ENCODE measurements at places on chromosomes 6 and 20. TPM values are rescaled to one million over a fixed set of nuclear protein-coding genes. Genes with fewer than 3 reads are reported as not detected.

- H3K27ac ChIP-seq = no peak overlapping the region
- no peak overlapping the region for H3K4me3 ChIP-seq
- H3K27me3 ChIP-seq = no peaks in the 10 kb centered on the region
- no peak for DNase-seq
- no peaks in the 10 kb centered on the region for H3K36me3 ChIP-seq
These were observed 48.3 kb downstream of the TXLNB start for GRCh38 chr6:139243536-139243935.

- H3K27ac ChIP-seq = no peak overlapping the region
- no peaks in the 10 kb centered on the region for H3K36me3 ChIP-seq
- no peaks in the 10 kb centered on the region for H3K4me1 ChIP-seq
- H3K27me3 ChIP-seq = no peaks in the 10 kb centered on the region
These were observed 28.6 kb downstream of the CST8 start for GRCh38 chr20:23519556-23519955.

- H3K27ac ChIP-seq = no peak overlapping the region
- no peaks in the 10 kb centered on the region for H3K27me3 ChIP-seq
- DNase-seq = no peak
- peaks cover 24% of the 10 kb centered on the region for H3K36me3 ChIP-seq
- no peak overlapping the region for H3K4me3 ChIP-seq
These were observed 24.0 kb downstream of the SNX3 start for GRCh38 chr6:108236791-108237190.

DNA sequence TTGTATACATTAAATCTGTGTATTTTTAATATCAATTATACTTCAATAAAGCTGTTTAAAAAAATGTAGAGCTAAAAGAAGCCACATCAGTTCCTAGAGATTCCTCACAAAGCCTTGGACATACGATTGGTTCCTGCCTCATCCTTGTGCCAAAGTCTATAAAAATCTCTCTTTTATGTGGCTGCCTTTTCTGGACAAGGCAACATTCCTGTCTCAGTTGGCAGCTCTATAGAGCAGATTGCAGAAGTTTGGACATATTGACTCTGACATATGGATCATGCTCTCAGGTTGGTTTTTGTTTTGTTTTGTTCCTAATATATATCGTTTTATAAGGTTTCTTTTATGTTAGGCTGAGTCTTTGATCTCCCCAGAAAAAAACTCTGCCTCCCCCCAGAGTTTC is 148.9 kb downstream of the MAFB start:
- peaks cover 19% of the 10 kb centered on the region for H3K4me1 ChIP-seq
- H3K27me3 ChIP-seq = no peaks in the 10 kb centered on the region
- no peak overlapping the region for H3K27ac ChIP-seq
- no peak overlapping the region for H3K4me3 ChIP-seq

The MEP1A gene
- not detected for total RNA-seq

The FHL5 gene
- total RNA-seq = not detected

DNA sequence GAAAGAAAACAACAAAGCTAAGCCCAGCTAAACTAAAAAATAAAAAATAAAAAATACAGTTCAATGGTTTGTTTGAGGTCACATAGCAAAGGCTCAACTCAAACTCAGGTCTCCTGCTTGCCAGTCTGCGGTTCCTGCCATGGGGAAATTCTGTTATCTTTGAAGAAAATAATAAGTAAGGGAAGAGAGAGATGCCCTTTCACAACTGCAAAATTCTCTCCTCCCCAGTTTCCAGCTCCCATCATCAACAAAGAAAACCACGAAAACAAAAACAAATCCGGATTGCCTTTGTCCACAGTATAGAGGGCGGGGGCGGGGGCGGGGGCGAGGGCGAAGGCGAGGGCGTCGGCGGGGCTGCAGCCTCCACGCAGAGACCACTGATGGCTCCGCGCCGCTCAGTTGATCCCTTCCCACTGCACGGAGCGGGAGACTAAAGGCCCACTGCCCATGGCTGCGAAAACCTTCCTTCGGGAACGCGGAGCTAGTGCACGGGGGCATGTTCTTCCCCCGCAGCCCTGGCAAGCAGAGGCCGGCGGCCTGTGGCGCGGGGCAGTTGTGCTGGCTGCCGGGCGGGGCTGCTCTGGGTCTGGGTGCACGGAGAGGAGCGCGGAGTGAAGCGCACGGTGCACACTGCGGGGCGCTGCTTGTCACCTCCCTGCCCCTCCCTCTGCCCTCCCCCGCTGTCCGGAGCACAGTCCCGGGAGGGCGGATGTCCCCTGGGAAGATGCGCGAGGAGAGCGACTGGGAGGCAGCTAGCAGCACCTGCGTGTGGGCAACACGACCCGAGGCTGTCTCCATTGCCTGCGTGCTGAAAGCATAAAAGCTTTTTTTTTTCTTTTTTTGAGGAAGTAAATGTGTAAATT is 54.1 kb upstream of the TPD52L1 start:
- peaks cover 37% of the 10 kb centered on the region for H3K4me1 ChIP-seq
- peak overlapping the region; percentile 14 for H3K27ac ChIP-seq
- H3K4me3 ChIP-seq = peak overlapping the region; percentile 69
- H3K27me3 ChIP-seq = no peaks in the 10 kb centered on the region
- DNase-seq = peak; percentile 59

The COX4I2 gene
- total RNA-seq = not detected

The MACROD2 gene
- total RNA-seq = 2.3 TPM

The OR2J2 gene
- total RNA-seq = not detected

The MRPS18B gene
- 127 TPM for total RNA-seq

- no peaks in the 10 kb centered on the region for H3K27me3 ChIP-seq
- no peak overlapping the region for H3K4me3 ChIP-seq
- H3K36me3 ChIP-seq = no peaks in the 10 kb centered on the region
- no peak for DNase-seq
- H3K4me1 ChIP-seq = peaks cover 8% of the 10 kb centered on the region
These were observed 155.5 kb downstream of the ESR1 start for GRCh38 chr6:151963001-151963400.

The SPATS1 gene
- total RNA-seq = not detected

GRCh38 chr6:150099953-150100352 is 31.0 kb upstream of the ULBP3 start:
- no peak overlapping the region for H3K4me3 ChIP-seq
- no peaks in the 10 kb centered on the region for H3K4me1 ChIP-seq
- no peaks in the 10 kb centered on the region for H3K36me3 ChIP-seq
- peaks cover 11% of the 10 kb centered on the region for H3K27me3 ChIP-seq
- no peak for DNase-seq

DNA sequence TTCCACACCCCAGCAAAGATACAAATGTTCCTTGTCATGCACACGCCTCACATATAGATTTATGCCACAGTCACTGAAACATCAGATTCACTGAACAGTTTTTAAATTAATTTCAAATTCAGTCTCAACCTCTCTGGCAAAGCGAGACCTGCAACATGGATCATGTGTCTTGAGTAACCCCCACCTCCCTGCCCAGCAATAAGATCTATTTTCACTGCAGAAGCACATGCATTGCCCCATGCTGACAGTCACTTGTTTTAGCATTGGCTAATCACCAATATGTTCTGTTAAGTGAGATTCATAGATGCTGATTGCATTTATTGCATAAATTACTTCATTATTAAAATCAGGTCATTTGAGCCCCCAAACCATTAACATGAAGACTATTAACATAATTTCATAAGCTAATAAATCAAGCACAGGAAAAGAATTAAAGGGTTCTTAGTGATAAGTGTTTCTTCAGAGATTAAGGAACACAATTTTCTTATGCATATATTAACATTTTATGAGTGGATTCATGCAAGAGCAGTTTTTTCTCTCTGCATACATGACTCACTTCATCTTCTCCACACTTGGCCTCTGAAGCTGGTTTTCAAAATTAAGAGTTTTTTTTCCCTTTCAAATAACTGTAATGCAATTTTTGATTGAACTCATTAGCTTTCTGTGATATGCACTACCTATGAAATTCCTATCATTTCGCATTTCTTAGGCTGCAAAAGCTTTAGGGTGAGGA is 173.2 kb upstream of the SOX4 start:
- no peaks in the 10 kb centered on the region for H3K4me1 ChIP-seq
- DNase-seq = no peak

DNA sequence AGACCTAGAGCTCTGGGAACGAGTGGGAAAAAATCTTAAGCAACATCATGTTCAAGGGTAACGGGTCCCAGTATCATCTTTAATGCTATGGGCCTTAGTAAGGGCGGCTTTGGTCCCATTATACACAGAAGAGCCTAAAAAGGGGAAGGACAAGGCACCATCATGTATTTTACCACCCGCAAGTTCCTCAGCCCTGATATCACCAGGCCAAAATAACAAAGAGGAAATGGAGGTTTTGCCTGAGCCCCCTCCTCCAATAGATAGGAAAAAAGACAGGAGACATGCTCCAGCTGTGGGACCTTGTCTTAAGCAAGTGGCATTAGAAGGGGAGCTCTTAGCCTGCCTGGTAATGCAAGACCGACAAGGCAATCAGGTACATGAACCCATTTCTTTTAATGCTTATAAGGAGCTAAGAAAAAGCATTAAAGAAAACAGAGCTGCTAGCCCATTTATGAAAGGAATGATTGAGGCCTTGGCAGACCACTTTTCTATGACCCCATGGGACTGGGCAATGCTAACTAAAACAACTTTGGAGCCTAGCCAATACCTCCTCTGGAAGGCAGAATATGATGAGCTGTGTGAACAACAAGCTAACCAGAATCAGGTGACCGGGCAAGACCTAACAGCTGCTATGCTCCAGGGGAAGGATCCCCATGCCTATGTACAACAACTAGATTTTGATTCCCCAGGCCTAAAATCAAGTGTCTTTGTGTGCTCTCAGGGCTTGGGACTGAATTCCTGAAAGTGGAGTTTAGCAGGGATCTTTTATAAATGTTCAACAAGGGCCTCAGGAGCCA is 23.2 kb downstream of the HLA-DPA1 start:
- no peaks in the 10 kb centered on the region for H3K36me3 ChIP-seq
- no peaks in the 10 kb centered on the region for H3K4me1 ChIP-seq
- no peak overlapping the region for H3K4me3 ChIP-seq
- no peak for DNase-seq
- no peak overlapping the region for H3K27ac ChIP-seq

The PRKN gene
- 6.0 TPM for total RNA-seq

- DNase-seq = no peak
- H3K27ac ChIP-seq = peak overlapping the region; percentile 86
- H3K4me3 ChIP-seq = no peak overlapping the region
- H3K36me3 ChIP-seq = no peaks in the 10 kb centered on the region
These were observed 113.4 kb downstream of the PSMB1 start for GRCh38 chr6:170439366-170440361.

DNA sequence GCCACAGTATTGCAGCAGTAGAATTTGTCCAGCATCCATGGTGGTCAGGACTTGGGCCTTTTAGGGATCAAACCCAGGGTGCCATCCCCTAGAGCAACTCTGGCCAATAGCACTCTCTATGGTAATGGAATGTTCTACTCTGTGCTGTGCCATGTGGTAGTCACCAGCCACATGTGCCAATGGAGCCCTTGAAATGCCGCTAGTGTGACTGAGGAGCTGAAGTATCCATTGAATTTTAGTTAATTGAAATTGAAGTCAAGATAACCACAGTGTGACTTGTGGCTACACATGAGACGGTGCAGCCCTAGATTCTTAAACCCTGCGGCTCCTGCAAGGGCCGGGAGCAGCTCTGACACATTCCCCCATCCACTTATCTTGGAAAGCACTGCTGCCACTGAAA is 54.6 kb downstream of the SLC2A10 start:
- no peak overlapping the region for H3K27ac ChIP-seq
- peaks cover 26% of the 10 kb centered on the region for H3K27me3 ChIP-seq
- DNase-seq = no peak
- no peaks in the 10 kb centered on the region for H3K36me3 ChIP-seq
- H3K4me1 ChIP-seq = no peaks in the 10 kb centered on the region

GRCh38 chr6:40611912-40612311 is 24.7 kb upstream of the LRFN2 start:
- no peaks in the 10 kb centered on the region for H3K4me1 ChIP-seq
- H3K36me3 ChIP-seq = no peaks in the 10 kb centered on the region
- no peak overlapping the region for H3K4me3 ChIP-seq

GRCh38 chr6:13299403-13299821 is 28.9 kb downstream of the TBC1D7 start:
- no peak for DNase-seq
- no peaks in the 10 kb centered on the region for H3K27me3 ChIP-seq
- H3K4me3 ChIP-seq = no peak overlapping the region
- H3K27ac ChIP-seq = no peak overlapping the region
- peaks cover 15% of the 10 kb centered on the region for H3K4me1 ChIP-seq
- H3K36me3 ChIP-seq = peaks cover 15% of the 10 kb centered on the region

- H3K36me3 ChIP-seq = no peaks in the 10 kb centered on the region
- DNase-seq = no peak
- no peak overlapping the region for H3K27ac ChIP-seq
- no peaks in the 10 kb centered on the region for H3K4me1 ChIP-seq
These were observed 8.0 kb downstream of the PRDM13 start for GRCh38 chr6:99614430-99615186.

- H3K4me3 ChIP-seq = no peak overlapping the region
- no peak overlapping the region for H3K27ac ChIP-seq
- DNase-seq = no peak
- H3K27me3 ChIP-seq = no peaks in the 10 kb centered on the region
- H3K36me3 ChIP-seq = peaks cover 16% of the 10 kb centered on the region
- peaks cover 8% of the 10 kb centered on the region for H3K4me1 ChIP-seq
These were observed 70.3 kb downstream of the SESN1 start for GRCh38 chr6:109024368-109024767.

The LKAAEAR1 gene
- total RNA-seq = not detected

GRCh38 chr6:2792330-2793110 is 27.3 kb downstream of the WRNIP1 start:
- no peak overlapping the region for H3K27ac ChIP-seq
- DNase-seq = peak; percentile 77
- no peak overlapping the region for H3K4me3 ChIP-seq
- H3K27me3 ChIP-seq = no peaks in the 10 kb centered on the region
- H3K36me3 ChIP-seq = peaks cover 1% of the 10 kb centered on the region

GRCh38 chr6:168632694-168633093 is 191.7 kb downstream of the SMOC2 start:
- no peak overlapping the region for H3K27ac ChIP-seq
- no peak overlapping the region for H3K4me3 ChIP-seq
- H3K4me1 ChIP-seq = no peaks in the 10 kb centered on the region
- no peak for DNase-seq
- no peaks in the 10 kb centered on the region for H3K27me3 ChIP-seq
- no peaks in the 10 kb centered on the region for H3K36me3 ChIP-seq
